ENCODE measurements at places on chromosomes 16 and 17.
A peak's percentile ranks its signal among the peaks of the same experiment; 100 is the strongest.

DNA sequence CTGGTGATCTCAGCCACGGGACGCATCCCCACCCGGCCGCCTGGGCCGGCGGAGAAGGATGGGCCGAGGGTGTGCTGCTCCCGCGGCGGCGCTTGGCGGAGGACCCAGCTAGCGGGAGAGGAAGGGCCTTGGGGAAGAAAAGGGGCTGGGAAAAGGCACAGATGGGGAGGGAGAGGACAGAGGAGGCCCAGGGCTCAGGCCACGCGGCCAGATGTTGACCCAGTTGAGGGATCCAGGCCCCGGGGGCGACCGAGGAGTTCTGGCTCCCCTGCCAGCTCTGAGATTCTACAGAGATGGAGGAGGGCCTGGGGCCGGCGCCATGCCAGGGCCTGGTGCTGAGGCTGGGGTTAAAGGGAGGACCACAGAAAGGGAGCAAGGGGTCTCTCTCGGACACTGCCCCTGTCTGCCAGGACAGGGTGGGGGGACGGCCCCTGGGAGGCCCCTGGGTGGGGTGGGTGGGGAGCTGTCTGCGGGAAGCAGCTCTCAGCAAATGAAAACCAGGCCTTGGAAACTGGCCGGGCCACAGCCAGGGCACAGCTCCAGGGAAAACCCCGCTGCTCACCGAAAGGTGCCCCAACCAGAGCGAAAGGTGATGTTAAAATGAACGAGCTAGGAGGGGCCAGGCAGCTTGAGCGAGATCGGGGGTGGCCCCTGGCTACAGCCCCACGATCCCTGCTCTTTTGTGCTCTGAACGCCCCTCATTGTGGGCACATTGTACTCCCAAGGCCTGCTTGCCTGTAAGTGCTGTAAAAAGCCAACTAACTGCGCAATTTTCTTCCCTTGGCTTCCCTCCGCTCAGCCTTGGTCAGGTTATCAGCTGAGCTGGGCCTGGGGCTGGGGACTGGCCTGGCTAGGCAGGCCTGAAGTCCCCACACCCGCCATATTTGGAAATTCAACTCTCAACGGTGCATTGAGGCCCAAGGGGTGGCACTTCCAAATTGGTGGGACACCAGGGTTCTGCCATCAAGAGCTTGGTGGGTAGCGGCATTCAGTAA is 191.4 kb downstream of the ZNF423 start:
- DNase-seq, result no peak

DNA sequence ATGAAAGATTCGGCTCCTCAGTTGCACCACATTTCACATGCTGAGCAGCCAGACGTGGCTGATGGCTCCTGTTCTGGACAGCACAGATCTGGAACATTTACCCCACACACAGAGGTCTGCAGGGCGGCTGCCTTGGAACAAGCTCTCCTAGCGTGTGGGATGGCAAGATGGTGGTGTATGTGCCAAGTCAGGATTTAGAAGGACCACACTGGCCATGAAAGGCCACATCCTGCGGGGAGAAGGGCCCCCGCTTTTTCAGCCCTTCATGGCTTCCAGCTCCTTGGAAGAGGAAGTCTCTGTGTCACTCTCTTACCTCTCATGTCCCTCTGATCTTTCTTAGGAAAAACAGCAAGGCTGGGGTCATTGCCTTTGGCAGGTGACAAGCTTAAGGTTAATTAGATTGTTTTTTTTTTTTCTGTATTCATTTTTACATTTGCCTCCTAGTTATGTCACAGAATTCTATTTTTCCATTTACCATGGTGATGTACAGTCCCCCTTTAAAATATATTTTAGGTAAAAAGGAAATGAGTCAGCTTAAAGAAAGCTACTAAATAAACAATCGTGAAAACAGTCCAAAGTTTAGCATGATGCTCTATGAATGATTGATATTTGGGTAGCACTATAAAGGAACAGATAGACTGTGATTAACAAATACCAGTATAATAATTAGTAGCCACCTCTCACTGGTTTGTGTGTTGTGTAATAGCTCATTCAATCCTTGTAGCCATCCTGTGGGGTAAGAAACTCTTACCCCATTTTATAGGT is 396.6 kb downstream of the CPPED1 start:
- DNase-seq, result no peak

DNA sequence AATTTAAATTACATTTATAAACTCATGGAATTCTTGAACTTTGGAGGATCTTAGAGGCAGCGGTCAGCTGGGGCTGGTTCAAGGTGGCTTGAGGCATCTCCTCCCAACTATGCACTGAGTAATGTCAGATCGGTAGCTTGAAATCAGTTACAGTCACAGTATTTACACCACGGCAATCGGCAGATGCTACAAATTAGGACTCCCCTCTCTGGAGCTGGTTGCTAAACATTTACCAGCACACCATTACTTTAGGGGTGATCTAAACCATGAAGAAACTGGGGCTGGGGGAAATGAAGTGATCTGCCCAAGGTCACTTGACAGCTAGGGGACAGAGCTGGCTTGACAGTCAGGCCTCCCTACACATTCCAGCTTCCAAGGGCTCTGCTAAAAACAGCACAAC is 137.6 kb downstream of the IRX3 start:
- DNase-seq, result no peak

- no peak for DNase-seq
Observed at GRCh38 chr17:68600931-68601564, at the start of gene FAM20A. Gene FAM20A (minus strand): TSS chr17:68601367. CDS start chr17:68600666, 701 bp downstream.

DNA sequence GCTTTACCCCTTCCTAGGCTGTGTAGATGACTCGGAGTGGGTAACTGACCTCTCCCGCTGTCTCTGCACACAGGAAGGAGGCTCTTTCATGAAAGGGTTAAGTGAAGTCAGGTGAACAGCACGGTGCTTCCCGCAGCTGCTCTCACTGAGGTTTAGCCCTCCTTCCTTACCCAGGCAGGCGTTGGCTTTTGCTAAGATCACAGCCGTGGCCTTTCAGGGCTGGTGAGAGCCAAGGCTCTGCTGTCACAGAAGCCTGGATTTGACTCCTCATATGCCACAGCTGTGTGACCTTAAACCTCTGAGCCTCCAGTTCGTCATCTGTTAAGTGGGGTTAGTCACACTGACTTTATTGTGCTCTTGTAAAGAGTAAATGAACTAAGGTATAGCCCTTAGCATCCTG is 90.9 kb upstream of the PLCG2 start:
- no peak for DNase-seq

- no peak for DNase-seq
Observed at GRCh38 chr17:66805567-66805966, 29.4 kb upstream of the CACNG5 start.

GRCh38 chr17:33750943-33751701 is 458.0 kb upstream of the ASIC2 start:
- DNase-seq, result peak; percentile 37

DNA sequence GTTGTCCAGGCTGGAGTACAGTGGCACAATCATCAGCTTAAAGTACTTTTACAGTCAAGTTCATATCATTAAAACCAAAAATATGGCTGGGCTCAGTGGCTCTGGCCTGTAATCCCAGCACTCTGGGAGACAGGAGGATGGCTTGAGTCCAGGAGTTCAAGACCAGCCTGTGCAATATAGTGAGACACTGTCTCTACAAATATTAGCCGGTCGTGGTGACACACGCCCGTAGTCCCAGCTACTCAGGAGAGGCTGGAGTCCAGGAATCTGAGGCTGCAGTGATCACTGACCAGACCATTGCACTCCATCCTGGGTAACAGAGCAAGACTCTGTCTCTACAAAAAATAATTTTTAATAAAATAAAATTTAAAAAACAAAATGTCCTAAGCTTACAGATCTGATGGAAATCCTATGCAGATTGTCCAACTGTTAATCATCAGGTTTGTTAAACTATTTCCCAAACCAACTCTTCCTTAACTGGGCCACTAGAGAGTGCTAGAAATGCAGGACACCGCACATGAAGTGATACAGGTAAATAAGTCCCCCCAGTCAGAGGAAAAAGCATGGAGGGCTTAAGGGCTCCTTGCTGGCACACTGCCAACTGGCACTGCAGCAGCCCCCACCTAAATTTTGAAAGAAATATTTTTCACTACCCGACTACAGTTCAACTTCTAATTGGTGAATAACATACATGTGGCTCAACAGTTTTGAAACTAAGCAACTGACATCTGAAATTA is 2.8 kb downstream of the USP22 start:
- no peak for DNase-seq

- no peak for DNase-seq
Observed at GRCh38 chr17:39461926-39462569, 762 bp downstream of the CDK12 start.

- no peak for DNase-seq
Observed at GRCh38 chr16:82616356-82616755, 10.4 kb upstream of the CDH13 start.

DNA sequence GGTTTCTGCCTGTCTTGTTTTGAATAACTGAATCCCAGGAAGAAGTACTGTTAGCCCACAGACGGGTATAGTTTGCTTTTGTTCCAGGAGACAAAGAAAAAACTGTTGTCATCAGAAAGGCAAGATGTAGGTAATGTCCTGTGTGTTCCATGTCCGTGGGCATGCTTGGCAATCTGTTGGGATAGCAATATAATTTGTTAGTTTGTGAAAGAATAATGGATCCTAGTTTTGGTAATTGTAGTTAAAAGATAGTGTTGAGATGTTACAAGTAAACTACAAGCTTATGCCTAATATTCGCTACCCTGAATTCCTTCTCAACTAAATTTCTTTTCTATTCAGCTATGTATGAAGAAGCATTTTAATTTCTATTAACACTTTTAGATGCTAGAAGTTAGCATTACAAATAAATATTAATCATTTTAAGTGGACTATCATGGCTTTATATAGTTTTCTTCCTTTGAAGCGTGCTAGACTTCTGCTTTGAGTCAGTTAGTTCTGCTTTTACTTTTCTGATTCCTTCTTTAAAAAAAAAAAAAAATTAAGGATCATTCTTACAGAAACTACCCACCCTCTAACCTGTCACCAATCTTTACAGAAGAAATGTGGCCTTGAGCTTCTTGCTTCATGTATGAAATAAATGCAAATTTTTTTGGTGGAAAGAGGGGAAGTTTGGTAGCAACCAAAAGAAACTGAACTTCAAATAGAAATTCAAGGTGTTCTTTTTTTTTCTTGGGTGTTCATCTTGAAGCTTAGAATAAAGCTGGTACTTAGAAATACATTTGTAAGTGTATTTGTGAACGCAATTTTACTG is 2.4 kb downstream of the EVI2A start:
- no peak for DNase-seq

DNA sequence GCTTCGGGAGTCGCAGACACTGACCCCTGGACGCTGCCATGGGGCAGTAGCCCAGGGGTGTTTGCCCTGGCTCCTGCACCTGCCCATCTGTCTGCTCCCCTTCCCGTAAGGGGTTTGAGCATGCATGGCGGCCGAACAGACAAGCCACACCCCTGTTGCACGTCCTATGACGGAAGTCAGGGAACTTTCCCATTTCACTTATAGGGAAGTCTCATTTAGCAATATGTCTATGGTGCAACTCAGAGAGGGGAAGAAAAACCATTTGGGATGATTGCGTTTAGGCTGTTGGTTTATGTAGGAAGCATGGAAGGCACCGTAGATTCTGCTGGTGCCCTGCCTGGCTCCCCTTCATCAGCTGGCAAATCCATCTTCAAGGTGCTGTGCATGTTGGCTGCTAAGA is 112.5 kb downstream of the HAPSTR1 start:
- no peak for DNase-seq

DNA sequence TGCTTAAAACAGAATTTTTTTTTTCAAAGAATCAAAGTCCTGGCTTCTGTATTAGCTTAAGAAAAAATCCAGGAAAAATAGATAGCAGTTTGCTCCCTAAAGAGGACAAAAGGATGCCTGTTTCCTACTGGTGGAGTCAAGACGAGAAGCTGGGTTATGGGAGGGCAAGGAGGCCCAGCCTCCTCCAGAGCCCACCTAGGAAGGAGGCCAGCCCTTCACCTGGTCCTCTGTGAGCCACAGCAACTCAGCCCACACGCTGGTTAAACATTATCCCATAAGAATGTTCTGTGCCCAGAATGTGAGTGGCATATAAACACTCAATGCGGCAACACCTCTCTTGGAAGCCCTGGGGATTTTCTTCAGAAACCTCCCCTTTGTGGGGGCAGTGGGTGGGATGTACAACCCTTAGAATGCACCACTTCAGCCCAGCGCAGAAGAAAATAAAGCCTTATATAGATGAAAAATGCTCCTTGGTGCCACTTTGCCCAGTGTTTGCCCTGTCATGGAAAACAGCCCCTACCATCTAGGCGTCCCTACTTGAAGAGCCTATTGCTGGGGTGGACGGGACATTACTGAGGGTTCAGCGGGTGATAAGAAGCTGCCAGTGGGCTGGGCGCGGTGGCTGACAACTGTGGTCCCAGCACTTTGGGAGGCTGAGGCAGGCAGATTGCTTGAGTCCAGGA is 48.0 kb downstream of the TEKT5 start:
- DNase-seq, result no peak

Data from T-helper 17 cell (primary cell).